Stimulated activated CD8-positive, alpha-beta memory T cell treated with anti-CD3 and anti-CD28 coated beads, Interleukin-12 subunit alpha, Interleukin-12 subunit beta, amount 100 ng/mL, for 1 hour (primary cell): ENCODE measurements at places on chromosomes 3 and 15.

DNA sequence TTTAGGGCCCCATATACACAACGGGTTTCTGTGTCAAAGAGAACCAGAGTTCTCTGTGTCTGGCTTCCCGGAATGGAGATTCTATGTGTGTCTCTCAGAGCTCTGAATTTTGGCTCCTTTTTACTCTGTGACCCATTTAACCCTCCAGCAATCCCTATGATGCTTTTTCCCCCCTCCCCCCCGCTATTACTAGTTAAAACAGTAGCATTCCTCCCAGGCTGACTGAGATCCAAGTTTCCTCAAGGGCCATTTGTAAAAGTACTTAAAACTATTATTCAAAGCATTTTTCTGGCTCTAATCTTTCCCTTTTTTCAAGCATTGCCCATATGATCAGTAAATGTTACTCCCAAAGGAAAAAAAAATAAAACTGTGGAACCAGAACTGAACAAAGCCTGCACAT is 6.6 kb upstream of the STAC start:
- no peak for DNase-seq

GRCh38 chr3:182937293-182938051 is 42.9 kb downstream of the DCUN1D1 start:
- DNase-seq: no peak

DNA sequence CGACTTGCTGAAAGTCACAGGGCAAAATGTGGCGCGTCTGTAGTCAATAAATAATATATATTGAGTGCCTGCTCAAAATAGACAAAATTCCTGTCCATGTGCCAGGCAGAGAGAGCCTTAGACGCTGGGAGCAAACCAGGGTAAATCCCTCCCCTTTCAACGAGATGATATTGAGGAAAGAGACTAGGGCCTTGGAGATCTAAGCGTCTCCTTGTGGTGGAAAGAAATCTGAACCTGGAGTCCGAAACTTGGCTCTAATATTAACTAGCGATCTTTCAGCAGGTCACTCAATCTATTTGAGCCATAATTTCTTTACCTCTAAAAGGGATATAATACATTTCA is 348 bp upstream of the DPP8 start:
- no peak for DNase-seq

GRCh38 chr15:86588413-86588812 is 508.7 kb downstream of the AGBL1 start:
- no peak for DNase-seq

DNA sequence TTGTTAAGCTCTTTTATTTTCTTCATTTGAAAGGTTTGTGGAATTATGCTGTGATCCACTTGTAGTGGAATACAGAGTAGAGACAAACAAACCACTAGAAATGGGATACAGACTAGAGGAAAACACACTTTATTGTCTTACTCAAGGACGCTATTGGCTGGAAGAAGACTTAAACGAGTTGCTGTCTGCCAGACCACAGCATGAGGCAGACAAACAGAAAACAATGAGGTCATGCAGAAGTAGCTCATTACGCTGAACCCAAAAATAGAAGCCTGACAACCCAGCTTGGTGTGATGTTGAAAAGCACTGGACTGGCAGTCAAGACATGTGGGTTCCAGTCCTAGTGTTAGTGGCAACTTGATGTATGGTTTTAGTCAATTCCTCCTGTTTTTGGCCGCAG is 62.4 kb upstream of the P3H2 start:
- DNase-seq: no peak
